ENCODE measurements at places on chromosomes 7 and 10. TPM values are rescaled to one million over a fixed set of nuclear protein-coding genes. Genes with fewer than 3 reads are reported as not detected.

GRCh38 chr7:25940086-25940906, 211.7 kb upstream of the NFE2L3 start:
- H3K27ac ChIP-seq: no peak overlapping the region
- H3K4me3 ChIP-seq: no peak overlapping the region
- no peaks in the 10 kb centered on the region for H3K36me3 ChIP-seq
- peaks cover 32% of the 10 kb centered on the region for H3K27me3 ChIP-seq
- H3K4me1 ChIP-seq: peaks cover 7% of the 10 kb centered on the region

GRCh38 chr10:12972146-12972545, 29.4 kb downstream of the CCDC3 start:
- H3K36me3 ChIP-seq: peaks cover 2% of the 10 kb centered on the region
- H3K27me3 ChIP-seq: no peaks in the 10 kb centered on the region
- no peak overlapping the region for H3K27ac ChIP-seq

DNA sequence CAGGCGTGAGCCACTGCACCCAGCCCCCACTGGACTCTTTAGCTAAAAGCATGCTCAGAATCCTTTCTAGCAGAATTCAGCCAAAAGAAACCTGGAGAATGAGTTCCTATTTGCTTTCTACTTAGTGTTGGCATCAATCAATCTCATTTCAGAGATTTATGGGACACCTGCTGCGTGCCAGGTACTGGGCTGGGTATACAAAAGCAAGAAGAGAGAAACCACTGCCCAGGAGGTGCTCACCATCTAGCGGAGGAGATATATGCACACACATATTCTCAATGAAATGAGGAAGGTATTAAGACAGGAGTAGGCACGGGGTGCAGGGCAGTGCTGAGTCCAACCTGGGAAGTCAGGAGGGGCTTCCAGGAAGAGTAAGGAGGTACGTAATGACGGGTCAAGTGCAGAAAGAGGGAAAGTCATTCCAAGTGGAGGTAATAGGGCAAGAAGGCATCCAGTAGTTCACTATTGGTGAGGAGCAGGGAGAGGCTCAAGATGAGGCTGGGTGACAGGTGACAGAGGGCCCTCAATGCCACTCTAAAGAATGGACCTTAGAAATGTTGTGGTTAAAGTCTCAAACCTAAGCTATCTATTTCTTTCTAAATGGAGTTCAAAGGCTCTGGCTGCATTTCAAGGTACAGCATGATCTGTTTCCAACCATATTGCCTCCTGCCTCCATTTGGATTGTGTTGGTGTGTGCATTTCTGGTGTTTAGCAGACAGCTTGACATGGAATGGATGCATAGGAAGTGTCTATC, 22.1 kb downstream of the ABLIM1 start:
- no peak overlapping the region for H3K4me3 ChIP-seq
- H3K27ac ChIP-seq: no peak overlapping the region
- peaks cover 39% of the 10 kb centered on the region for H3K4me1 ChIP-seq
- H3K36me3 ChIP-seq: no peaks in the 10 kb centered on the region

ASB10 gene
- total RNA-seq: not detected

ORAI2 gene
- total RNA-seq: 48.5 TPM

NRP1 gene
- total RNA-seq: 14.5 TPM

All from neural crest cell (in vitro differentiated cells).